CD4-positive, alpha-beta T cell treated with Interleukin-1 beta for 1 hour (primary cell): ENCODE measurements at places on chromosomes 2 and 18.
A peak's percentile ranks its signal among the peaks of the same experiment; 100 is the strongest.

- DNase-seq: peak; percentile 33
These were observed 111.4 kb downstream of the FTCDNL1 start for GRCh38 chr2:199739413-199740110.

DNA sequence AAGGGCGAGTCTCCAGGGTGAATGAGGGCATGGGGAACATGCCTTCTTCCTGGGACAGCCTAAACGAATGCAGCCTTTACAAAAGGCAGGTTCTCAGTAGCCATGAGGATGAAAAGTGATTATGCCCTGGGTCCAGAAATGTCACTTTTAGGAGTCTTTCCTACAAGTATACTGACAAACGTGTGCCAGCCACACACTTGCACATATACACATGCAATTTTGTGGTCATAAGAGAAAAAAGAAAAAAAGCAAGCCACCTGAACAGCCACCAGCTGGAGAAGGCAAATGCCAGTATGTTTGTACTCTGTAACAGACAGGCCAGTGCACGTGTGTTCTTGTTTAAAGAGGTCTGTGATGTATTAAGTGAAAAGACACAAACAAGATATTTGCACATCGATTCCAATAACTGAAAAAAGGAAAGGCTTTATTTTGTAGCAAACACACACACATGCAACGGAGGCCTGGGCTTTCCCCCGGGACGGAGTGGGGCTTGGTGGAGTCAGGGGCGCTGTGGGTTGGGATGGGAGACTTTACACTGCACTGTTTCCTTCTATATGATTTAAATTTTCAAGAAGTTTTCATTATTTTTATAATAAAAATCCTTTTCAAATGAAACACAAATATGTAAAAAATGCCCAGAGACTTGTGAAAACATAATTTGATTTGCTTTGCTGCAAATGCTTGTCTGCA lies 108.4 kb downstream of the FAM210A start:
- no peak for DNase-seq

- no peak for DNase-seq
These were observed 48.2 kb upstream of the CCDC141 start for GRCh38 chr2:179098080-179098689.

- no peak for DNase-seq
These were observed 29.0 kb upstream of the DLX1 start for GRCh38 chr2:172056293-172056692.

DNA sequence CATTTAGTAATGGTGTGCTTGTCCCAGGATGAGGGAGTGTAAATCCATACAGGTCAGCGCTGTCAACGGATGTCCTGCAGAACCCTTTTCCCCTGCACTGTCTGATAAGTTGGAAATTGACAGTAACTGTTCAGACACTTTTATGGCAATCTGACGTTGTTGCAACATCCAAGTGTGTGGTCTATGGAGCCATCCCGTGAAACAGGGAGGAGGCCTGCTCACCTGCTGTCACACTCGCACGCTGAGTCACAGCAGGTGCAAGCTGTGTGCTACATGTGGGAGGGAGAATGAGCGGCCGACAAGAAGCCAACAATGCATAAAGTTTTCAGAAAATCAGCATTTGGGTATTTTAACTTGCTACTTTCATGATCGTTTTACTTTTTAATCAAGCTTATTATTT lies 43.7 kb upstream of the RMDN2 start:
- no peak for DNase-seq

DNA sequence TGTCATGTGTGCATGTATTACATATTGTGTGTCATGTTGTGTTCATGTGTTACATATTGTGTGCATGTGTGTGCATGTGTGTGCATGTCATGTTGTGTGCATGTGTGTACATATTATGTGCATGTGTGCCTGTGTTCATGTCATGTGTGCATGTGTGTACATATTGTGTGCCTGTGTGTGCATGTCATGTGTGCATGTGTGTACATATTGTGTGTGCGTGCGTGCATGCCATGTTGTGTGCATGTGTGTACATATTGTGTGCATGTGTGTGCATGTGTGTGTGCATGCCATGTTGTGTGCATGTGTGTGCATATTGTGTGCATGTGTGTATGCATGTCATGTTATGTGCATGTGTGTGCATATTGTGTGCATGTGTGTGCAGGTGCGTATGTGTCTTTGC lies 267.1 kb downstream of the EIPR1 start:
- DNase-seq: no peak

DNA sequence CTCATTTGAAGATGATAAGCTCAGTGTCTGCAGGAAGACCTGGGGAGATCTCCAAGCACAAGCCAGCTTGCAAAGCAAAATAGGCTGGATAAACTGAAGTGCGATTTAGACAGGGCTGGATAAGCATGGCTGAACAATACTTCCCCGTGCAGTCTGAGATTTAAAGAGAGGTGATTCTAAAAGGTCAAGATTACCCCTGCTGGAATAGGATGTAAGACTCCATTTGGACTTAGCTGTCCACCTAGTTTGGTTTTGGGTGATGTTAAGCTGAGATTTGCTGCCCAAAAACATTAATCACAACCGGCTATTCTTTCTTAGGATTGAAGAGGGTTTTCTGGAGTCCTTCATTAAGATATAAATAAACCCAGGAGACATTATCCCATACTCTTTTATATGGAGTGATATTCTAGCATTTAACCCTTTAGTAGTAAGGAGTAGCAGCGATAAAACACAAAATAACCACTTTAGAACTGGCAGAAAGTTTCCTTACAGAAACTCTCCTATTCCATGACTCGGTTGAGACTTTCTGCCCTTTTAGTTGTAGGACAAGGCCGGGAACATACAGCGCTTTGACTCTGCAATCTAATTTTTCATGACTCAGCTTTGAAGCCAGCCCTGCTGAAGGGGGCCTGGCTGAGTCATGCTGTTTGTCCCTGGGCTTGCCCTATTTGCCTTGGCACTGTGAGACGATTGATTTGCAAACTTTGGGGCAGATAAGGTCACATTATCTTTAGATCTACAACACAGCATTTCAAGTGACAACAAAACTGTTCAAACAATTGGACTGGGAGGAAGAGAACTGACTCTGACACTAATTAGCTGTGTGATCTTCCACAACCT lies 238.2 kb downstream of the GCA start:
- no peak for DNase-seq

- no peak for DNase-seq
These were observed 24.9 kb upstream of the EPC2 start for GRCh38 chr2:148619560-148620195.

- DNase-seq: no peak
These were observed 305.1 kb upstream of the MGAT5 start for GRCh38 chr2:133948610-133949290.
